ENCODE measurements at places on chromosomes 3 and 15.

- DNase-seq: no peak
These were observed 43.0 kb upstream of the HEG1 start for GRCh38 chr3:125098611-125099291.

- DNase-seq: no peak
These were observed 35.6 kb upstream of the FAM107A start for GRCh38 chr3:58612830-58613229.

- no peak for DNase-seq
These were observed 83.3 kb downstream of the TMEM108 start for GRCh38 chr3:133121450-133121849.

DNA sequence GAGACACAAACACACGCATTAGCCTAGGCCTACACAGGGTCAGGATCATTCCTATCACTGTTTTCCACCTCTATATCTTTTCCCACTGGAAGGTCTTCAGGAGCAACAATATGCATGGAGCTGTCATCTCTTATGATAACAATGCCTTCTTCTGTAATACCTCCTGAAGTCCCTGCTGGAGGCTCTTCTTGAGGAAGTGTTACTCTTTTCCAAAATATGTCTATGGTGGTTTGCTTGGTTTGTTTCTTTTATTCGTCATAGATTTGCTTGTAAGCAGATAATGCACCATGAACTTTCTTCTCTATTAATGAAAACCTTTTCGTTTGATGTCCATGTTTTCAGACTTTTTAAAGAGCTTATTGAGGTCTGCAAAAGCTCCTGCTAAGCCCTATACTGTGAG lies 109.3 kb downstream of the GMPS start:
- DNase-seq: no peak

DNA sequence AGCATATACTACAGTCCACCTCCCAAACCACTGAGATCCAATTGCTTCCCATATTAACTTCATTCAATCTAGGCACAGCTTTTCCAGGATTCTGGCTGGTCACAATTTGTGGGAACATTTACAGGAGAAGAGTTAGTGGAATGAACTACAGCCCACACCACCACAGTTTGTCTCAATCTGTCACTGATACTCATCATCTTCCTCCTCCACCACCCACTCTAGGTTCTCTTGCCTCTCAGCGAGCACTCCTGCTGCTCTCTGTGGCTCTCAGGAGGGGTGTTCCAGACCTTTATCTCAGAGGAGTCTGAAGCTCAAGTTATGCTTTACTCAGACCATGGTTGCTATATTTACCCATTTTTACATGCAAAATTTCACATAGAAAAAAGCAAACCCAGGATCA lies 25.9 kb upstream of the PLA2G4D start:
- DNase-seq: no peak

DNA sequence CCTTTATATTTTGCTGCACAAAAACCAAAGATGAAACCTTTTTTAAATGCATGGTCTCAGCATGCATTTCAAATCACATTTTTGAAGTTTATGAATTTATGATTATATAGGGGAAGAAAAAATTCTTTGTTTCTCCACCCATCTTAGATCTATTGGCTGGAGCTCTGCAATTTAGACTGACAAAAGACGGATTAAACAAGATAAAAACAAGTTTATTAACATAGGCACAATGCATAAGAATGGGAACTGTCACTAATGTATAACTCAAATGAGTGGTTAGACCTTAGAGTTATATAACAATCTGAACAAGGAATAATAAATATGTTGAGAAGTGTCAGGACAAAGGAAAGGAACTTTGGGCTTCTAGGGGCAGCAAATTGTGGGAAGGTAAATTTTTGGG lies 132.5 kb downstream of the SERPINI1 start:
- DNase-seq: no peak

DNA sequence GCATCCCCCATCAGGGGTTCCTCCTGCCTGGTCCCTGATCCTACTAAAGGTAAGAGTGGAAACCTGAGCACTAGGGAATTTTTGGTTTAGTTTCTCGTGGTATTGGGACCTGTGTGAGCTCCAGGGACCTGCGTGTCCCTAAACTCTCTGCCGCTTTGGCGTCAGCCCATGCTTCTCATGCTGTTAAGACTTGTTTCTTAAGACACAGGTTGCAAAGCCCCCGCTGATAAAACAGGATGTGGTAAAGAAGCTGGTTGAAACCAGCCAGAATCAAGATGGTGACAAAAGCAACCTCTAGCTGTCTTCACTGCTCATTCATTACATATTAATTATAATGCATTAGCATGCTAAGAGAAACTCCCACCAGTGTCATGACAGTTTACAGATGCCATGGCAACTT lies 64.6 kb downstream of the LYZL4 start:
- DNase-seq: no peak

DNA sequence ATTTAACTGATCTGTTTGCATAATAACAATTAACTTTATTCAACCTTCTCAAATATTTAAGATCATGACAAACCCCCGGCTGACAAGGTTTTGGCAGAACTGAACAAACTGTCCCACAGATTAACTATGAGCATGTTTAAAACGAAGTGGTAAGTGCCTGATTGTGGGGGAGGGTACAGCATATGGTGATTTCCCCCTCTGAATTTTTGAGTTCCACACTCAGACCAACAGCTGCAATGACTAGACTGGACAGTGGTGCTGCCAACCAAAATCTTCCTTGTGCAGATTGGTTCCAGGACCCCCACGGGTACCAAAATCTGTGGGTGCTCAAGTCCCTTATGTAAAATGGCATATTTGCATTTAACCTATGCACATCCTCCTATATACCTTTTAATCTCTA lies 449.5 kb downstream of the SHQ1 start:
- no peak for DNase-seq

DNA sequence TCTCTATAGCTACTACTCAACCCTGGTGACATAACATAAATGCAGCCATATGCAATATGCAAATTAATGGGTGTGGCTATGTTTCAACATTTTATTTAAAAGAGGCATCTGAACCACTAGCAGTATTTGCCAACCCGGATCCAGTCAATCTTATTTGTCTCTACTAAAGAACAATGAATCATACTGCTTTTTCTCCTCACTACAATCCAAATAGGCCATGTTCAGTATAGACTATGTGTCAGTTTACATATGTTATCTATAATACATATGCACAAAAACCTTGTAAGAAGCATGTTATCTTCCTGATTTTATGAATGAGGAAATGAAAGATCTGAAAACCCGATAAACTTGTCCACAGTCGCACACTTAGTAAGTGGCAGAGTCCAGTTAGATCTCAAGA lies 125.7 kb downstream of the STAG1 start:
- DNase-seq: no peak

DNA sequence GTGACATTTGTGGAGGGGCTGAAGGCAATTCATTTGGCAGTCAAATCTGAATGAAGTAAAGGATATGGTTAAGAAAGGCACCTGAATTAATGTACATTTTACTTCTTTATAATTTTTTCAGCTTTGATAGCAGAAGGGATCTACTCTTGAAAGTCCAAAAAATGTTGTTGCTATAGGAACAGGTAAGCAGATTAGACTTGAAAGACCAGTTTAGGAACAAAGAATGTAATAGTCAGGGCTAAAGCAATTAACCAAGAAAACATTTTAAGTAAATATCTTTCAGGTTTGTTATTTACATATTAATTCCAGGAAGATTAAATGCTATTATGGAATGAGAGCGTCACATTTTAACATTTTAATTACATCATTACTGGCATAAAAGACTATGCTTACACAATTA lies 1.1 kb downstream of the ATP13A4 start:
- DNase-seq: no peak

GRCh38 chr3:73164622-73165021 lies 103.2 kb downstream of the EBLN2 start:
- no peak for DNase-seq

DNA sequence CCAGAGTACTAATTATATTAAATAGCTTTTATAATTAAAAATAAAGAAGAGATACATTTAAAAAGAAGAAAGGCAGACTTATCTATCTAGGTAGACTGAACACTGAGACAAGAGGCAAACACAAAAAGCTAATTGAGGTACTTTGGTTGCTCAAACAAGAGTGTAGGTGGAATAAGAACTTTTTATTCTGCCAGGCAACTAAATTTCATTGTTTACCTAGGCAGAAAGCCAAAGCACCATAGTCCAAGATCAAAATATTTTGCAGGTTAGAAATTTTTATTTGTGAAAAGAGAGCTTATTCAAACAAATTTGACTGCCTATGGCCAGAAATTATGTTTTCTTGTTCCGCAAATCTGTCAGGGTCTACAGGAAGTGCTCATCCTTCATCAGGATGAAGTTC lies 499.6 kb upstream of the GBE1 start:
- DNase-seq: no peak

DNA sequence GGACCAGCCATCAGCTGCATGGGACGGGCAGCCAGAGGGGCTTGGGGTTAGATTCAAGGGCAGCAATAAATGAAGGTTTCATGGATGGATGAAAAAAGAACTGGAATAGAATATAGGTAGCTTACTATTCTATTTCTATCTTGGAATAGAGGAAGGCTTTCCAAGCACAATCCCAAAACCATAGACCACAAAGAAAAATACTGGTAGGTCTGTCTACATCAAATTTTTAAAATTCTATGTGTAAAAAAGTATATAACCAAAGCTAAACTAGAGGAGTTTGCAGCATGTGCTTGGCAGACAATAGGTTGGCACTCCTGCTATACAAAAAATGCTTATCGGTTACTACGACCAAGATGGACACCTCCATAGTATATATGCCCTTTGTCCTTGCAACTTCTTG lies 7.2 kb upstream of the FBLN2 start:
- no peak for DNase-seq

DNA sequence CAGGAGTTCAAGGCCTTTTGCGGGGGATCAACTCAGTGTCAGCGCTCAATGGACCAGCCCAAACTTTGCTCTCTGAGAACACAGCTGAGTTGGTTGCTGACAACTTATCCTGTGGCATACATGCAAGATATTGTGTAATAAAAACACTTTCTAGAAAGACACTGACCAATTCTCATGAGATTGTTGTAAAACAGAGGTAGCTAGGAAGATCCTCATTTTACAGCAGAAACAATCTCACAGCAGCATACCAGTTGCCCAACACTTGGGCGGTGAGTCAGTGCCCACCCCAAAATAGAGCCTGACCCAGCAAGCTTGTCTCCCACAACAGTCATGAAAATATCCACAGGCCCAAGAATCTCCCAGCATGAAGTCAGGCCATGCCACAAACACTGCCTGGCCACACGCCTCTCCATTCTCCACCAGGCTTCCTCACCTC lies 18.2 kb downstream of the KLHL6 start:
- DNase-seq: no peak

DNA sequence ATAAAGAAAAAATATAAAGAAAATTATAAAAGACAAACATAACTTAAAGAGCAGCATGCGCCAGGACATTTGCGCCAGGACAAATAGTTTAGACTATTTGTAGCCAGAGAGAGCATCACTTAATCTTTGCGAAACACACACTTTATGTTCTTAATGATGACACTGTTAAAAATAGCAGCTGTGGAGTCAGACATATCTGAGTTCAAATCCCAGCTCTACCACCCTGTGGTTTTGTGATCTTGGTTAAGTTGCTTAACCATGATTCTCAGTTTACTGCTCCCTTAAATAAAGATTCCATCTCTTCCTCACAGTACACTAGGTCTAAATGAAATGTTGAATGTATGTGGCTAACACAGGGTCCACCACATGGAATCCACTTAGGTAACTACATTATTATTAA lies 31.4 kb downstream of the KCNMB2 start:
- DNase-seq: no peak

- DNase-seq: no peak
These were observed 118.5 kb downstream of the OPA1 start for GRCh38 chr3:193711523-193711963.

DNA sequence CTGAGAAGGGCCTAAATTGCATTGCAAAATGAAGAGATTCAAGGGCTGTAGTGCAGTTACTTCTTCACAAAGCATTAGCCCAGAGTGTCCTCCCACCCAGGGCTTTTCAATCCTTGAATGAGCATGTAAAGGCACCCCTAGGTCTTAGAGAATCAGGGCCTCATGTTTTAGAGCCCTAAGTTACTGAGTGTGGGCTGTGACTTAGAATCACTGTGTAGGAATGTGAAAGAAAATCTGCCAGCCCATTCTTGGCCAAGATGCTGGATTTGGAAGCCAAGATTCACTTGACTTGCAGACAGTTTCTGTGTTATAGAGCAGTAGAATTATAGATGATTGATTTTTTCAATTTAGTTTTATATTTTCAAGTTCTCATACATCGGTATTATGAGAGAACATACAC lies 153.2 kb downstream of the MYRIP start:
- no peak for DNase-seq

GRCh38 chr3:185400866-185401265 lies 37.9 kb downstream of the MAP3K13 start:
- DNase-seq: no peak

DNA sequence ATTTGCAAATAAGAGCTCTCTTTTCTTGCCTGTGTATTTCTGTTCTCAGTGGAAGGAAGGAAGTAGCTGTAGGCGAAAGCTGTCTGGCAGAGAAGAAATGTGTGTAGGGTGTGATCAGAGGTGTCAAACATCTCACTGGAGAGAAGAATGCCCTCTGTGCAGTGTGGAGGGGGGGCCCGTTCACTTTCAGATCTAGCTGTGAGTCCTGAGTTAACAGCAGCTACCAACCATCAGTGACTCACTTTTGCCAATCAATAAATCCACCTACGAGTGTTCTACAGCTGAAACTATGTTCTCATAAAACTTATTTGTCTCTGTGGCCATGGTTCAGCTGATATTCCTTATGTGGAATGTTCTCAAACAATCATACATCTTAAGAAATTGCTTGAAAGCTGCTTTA lies 103.7 kb downstream of the FRMD4B start:
- peak; percentile 81 for DNase-seq

- peak; percentile 10 for DNase-seq
These were observed 57.6 kb upstream of the NR2E3 start for GRCh38 chr15:71752604-71753289.

GRCh38 chr15:83422081-83422480 lies 25.1 kb upstream of the SH3GL3 start:
- no peak for DNase-seq

DNA sequence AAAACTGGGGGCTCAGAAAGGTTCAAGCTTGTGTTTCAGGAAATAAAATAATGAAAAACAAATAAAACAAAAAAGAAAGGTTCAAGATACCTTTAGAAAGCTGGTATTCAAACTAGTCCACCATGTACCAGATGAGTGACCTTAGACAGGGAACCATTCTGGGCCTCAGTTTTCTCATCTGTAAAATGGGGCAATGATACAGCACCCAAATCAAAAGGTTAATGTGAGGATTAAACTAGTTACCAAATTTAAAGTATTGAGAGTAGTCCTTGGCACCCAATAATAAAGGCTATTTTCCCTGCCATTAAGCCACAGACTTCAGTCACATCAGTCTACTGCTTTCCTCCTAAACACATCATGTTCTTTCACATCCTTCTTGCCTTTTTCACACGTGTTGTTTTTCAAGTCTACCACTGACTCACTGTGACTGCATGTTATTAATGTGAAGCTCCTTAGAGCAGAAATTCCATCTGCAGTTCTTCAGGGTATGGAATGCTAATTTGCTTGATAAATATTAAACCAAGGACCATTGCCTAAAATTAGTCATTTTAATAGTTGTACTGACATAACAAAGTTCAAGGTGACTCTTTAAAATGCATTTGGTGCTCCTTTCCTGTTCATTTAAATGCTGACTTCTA lies 19.9 kb downstream of the TAMM41 start:
- DNase-seq: no peak

Data from stimulated activated CD4-positive, alpha-beta T cell treated with anti-CD3 and anti-CD28 coated beads, Interleukin-1b, Interleukin-23, amount 100 ng/mL, for 48 hours (primary cell).